Activated naive CD8-positive, alpha-beta T cell treated with anti-CD3 and anti-CD28 coated beads for 36 hours (primary cell): ENCODE measurements at places on chromosomes 16 and 17.

DNA sequence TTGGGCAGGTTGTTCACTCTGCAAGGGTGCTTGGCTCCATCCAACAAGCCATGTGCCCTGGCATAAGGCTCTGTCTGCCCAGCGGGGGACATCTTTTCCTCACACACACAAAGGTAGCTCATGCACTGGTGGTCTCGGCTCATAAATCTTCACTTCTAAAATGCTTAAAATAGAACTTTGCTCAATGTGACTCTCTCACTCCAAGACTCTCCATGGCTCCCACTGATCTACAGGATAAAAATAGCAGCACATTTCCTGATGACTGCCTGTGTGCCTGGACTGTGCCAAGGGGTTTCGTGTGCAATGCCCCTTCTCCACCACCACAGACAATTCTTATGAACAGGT, 15.1 kb upstream of the CIBAR2 start:
- no peak for DNase-seq

DNA sequence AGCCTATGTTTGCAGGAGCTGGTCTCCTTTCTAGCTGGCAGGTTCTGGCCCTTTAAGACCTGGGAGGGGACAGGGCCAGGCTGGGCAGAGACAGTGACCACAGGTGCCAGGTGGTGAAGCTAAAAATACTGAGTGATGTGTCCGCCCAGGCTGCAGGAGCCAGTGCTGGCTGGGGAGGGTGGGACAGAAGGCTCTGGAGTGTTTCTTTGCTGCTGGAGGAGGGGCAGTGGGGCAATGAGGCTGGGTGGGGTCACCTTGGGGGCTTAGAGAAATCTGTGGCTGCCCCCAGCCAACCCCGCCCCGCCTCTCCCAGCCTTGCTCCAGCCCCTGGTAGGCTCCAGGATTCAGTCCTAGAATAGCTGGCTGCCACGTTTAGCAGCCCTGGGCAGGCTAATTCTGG, 30.4 kb upstream of the SBK1 start:
- DNase-seq, result no peak

- DNase-seq, result no peak
Observed at GRCh38 chr16:58815181-58815888, 81.2 kb upstream of the GOT2 start.

DNA sequence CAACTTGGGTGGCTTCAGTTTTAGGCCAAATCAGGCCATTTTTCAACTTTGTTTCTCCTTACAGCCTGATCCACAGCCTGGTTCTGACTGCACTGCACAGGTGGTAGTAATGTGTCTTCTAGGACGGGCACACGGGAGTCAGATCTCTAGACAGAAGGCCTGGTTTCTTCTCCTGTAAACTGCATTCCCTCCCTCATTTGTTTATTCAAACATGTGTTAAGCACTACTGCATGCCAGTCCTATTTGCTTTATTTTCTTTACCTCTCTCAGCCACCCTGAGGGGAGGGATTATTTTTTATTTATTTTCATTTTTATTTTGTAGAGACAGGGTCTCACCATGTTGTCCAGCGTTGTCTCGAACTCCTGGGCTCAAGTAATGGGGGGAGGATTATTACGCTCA, 6.3 kb upstream of the KSR1 start:
- DNase-seq, result no peak

- no peak for DNase-seq
Observed at GRCh38 chr17:11503308-11504035, 94.8 kb upstream of the DNAH9 start.

DNA sequence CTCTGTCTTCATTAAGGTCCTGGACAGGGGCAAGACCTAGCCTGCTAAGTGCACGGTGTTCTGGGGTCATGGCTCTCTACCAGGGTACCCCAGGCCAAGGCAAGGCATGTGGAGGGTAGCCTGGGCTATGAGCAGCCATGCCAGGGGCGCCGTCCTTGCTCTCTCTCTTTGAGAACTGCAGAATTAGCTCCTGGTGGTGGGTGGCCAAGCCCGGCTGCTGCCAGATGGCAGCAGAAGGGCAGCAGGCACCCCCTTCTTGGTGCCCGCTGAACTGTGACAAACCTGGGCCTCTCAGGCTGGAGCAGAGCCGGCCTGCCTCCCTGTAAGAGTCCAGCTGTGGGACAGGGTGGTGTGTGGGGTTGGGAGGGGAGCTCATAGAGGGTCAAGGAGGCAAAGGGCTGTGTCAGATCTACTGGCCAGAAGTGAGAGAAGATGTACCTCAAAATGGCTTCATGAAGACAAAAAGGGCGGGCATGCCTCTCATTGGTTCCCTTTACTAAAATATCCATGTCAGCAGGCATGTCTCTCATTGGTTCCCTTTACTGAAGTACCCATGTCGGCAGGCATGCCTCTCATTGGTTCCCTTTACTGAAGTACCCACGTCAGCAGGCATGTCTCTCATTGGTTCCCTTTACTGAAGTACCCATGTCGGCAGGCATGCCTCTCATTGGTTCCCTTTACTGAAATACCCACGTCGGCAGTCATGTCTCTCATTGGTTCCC, 81.7 kb upstream of the SDK2 start:
- DNase-seq, result no peak

DNA sequence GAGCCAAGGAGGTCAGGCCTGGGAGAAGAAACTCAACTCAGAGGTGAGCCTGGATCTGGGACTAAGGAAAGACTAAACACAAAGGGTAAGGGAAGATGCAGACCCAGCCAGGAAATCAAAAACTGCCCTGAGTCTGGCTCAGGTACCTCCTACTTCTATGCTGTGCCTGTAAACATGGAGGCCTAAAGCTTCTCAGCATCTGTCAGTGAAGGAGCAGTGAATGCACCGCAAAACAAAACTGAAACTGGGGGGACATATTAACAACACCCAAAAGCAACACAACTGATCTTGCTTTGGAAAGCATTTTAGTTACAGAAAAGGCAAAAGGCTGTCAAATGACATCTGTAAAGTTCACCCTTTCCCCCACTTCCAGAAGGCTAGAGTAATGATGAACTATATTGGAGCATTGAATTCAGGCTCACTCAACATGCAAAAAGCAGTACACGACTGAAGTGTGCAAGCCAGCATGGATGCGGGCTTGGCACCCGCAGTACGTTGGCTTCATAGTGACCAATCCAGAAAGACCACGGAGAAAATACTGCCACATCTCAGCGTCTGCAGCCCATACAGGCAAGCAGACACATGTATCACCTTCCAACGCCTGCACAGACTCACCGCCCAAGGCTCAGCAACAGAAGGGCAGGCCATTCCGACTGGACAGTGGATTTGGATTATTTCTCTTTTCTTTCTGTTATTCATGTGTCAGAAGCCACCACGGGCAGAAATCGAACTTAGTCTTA, 3.8 kb downstream of the TBC1D16 start:
- no peak for DNase-seq

GRCh38 chr16:4245077-4245791, 3.4 kb upstream of the SRL start:
- DNase-seq, result no peak

DNA sequence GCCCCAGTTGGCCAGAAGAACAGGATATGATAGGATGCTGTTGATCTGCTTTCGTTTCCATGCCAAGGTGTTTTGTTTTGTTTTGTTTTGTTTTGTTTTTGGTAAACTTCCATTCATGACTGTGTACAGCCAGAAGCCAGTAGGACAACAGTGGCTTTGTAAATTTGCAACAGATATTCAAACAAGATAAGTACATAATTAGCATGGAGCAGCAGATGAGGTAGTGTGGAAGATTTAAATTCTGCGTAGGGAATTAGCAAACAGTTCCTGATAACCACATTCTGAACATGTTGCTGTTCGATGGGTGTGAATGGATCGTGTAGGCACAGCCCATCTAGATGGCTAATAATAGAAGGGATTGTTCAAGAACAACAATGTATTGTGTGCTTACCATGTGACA, 1080.1 kb upstream of the RBFOX1 start:
- no peak for DNase-seq
